ENCODE measurements at places on chromosomes 7 and 10.

GRCh38 chr10:117531371-117532002, 11.1 kb upstream of the EMX2 start:
- no peak for DNase-seq

- DNase-seq: no peak
Observed at GRCh38 chr7:157807510-157807909, 470.7 kb downstream of the DNAJB6 start.

DNA sequence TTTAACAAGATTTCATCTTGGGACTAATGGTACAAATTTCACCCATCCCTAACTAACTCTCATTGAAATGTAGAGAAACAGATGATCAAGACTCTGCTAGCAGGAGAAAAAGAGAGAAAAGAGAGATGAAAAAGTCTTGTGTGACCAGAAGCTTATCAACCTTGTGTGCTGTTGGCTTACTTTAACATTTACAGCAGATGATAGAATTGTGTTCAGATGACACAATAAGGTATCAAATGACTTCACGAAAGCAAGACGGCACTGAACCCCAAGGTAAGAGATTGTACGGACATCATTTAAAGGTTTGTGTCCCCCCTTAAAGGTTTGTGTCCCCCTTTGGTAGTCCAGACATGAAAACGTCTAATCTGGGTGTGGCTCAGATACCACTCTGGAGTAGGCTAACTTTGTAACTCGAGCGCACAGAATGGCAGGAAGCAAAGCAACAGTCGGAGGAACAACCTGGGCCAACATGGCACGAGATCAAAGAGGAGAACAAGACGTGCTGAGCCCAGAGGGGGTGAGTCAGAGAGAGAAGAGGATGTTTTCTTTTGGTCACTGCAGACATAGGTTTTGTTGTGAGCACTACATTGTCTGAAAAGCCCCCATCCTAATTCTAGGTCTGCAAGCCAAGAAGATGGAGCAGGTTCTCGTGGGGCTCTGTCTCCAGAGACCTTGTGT, 10.4 kb upstream of the LMBR1 start:
- DNase-seq: no peak

- no peak for DNase-seq
Observed at GRCh38 chr10:110825508-110825907, 46.2 kb upstream of the PDCD4 start.

GRCh38 chr10:33507662-33508425, 173.4 kb upstream of the NRP1 start:
- DNase-seq: no peak

Measured in stimulated activated CD8-positive, alpha-beta memory T cell treated with anti-CD3 and anti-CD28 coated beads, Interleukin-7, amount 100 ng/mL, for 1 hour (primary cell).